H1 (cell line): ENCODE measurements at places on chromosomes 11 and 22. TPM values are rescaled to one million over a fixed set of nuclear protein-coding genes. Genes with fewer than 3 reads are reported as not detected.

DNA sequence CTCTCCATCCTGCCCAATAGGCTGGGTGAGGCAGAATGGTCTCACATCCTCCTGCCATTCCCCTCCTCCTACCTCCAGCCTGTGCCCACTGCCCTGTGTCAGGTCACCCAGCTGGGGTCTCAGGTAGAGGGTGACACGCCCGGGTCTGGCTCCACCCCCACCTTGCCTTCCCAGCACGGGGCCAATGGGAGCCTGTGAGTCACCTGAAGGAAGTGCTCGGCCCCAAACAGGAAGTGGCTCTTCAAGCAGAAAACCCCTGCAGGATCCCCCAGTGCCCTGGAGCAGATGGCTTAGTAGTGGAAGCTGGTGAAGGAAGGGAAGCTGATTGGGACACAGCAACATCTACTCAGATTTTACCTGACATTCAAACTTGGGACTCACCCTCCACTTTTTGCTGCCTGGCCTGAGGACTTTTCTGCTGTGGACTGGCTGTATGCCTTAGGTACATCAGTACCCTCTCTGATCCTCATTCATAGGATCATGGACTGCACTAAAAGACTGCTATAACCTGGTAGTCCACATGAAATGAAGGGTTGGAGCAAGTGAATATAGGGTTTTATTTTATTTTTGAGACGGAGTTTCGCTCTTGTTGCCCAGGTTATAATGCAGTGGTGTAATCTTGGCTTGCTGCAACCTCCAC, 33.4 kb downstream of the GDPD5 start:
- no peak overlapping the region for H3K27ac ChIP-seq
- H3K36me3 ChIP-seq, result no peaks in the 10 kb centered on the region
- no peak overlapping the region for H3K4me3 ChIP-seq
- peak; percentile 21 for DNase-seq

DNA sequence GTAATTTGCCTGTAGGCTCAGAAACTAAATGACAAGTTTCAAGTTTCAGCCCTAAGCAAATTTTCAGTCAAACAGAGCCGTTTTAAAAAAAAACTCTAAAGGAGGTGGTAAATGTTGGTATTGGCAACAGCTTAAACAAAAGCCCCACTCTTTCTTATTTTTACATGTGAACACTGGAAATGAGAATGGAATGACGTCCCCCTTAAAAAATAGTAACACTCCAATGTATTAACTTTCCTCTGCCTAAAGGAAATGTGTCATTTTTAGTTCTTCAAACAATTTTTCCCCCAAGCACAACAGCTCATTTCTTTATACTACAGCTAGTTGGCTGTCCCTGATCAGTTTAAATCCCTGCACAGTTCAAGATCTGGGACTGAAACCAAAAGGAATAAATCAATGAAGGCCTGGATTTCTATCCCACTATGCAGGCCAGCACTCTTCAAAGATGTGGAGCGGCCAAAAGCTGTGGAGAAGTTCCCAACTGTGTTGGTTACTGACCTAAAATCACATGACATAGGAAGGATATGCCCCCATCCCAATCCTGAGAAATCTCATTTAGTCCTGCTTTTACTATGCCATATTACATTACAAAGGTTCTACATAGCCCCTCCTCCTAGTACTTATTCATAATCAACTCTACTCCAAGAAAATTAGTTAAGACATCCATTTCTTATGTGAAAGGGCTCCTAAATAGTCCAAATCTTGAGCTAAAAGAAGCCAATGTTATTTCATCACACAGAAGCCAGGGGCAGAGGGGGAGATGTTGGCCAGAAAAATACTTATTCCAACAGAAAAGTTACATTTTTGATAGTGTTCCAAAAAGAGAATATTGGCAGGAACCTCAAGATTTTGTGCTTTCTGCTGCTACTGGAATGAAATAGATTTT, 95.9 kb downstream of the CADM1 start:
- DNase-seq, result no peak
- peaks cover 10% of the 10 kb centered on the region; the same call in 1 of the 2 replicates for H3K4me1 ChIP-seq
- no peak overlapping the region for H3K4me3 ChIP-seq
- H3K36me3 ChIP-seq, result no peaks in the 10 kb centered on the region
- no peaks in the 10 kb centered on the region for H3K27me3 ChIP-seq
- H3K27ac ChIP-seq, result no peak overlapping the region

- H3K4me3 ChIP-seq, result no peak overlapping the region
- H3K4me1 ChIP-seq, result no peaks in the 10 kb centered on the region
- no peak for DNase-seq
- no peak overlapping the region for H3K27ac ChIP-seq
- H3K36me3 ChIP-seq, result no peaks in the 10 kb centered on the region; the same call in 1 of the 2 replicates
- H3K27me3 ChIP-seq, result no peaks in the 10 kb centered on the region
These were observed 98.3 kb upstream of the CHRM4 start for GRCh38 chr11:46489656-46490560.

DNA sequence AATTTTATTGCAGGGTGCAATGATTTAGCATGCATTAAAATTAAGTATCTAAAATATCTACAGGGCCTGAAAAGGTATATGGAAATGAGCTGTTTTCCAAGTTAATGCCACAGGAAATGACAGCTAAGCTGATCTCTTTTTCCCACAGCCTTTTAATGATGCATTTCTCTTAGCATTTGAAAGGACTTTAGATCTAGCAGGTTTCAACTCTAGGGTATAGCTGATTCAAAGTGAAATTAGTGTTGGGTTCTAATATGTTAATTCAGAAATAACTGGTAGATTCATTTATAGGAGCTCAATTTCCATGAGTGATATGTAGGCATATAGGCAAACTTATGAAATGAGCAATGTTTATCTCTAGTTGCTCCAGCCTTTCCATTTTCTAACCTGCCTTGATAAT, 274.2 kb downstream of the CASP12 start:
- no peaks in the 10 kb centered on the region for H3K36me3 ChIP-seq
- H3K27ac ChIP-seq, result no peak overlapping the region
- no peaks in the 10 kb centered on the region for H3K27me3 ChIP-seq
- H3K4me3 ChIP-seq, result 0 out of 2 replicates have a peak overlapping the region, but pooled peaks have one; percentile 19
- no peaks in the 10 kb centered on the region; the same call in 1 of the 2 replicates for H3K4me1 ChIP-seq

GRCh38 chr11:74641905-74642304, 49.5 kb downstream of the POLD3 start:
- H3K4me3 ChIP-seq, result no peak overlapping the region
- DNase-seq, result no peak
- no peak overlapping the region for H3K27ac ChIP-seq
- peaks cover 4% of the 10 kb centered on the region for H3K4me1 ChIP-seq

DNA sequence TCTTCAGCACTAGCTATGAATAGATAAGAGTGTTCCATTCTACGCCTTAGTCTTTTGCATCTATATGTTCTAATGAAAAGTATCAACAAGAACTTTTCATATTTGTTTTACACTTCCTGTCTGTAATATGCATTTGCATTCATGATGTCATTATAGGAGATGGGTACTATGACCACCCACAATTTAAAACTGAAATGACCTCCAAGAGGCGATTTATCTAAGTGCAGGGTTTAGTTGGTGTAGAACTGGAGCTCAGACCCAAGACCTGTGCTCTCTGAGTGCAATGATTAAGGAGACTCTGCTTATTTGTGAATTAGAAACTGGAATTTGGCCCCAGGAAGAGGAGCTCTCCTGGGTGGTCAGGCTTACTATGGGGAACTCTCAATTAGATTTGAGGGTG, 289.1 kb downstream of the ETS1 start:
- peaks cover 1% of the 10 kb centered on the region for H3K27me3 ChIP-seq
- H3K4me1 ChIP-seq, result no peaks in the 10 kb centered on the region
- H3K4me3 ChIP-seq, result no peak overlapping the region
- no peak for DNase-seq

- no peaks in the 10 kb centered on the region for H3K36me3 ChIP-seq
- H3K27me3 ChIP-seq, result no peaks in the 10 kb centered on the region
- no peak for DNase-seq
- H3K4me3 ChIP-seq, result no peak overlapping the region
These were observed 14.7 kb upstream of the IFT27 start for GRCh38 chr22:36790648-36791047.

- peak; percentile 61 for DNase-seq
These were observed 109.7 kb downstream of the WNT7B start for GRCh38 chr22:45867118-45867905.

- H3K27ac ChIP-seq, result no peak overlapping the region
- no peak for DNase-seq
- no peaks in the 10 kb centered on the region for H3K27me3 ChIP-seq
- H3K4me1 ChIP-seq, result no peaks in the 10 kb centered on the region; the same call in 1 of the 2 replicates
These were observed 60.1 kb downstream of the ARFGAP3 start for GRCh38 chr22:42797011-42797410.

The PRRG4 gene
- total RNA-seq, result 1.3 and 1.7 TPM in 2 replicates

GRCh38 chr11:9982127-9982795, 311.8 kb downstream of the SBF2 start:
- peaks cover 5% of the 10 kb centered on the region for H3K4me1 ChIP-seq
- no peaks in the 10 kb centered on the region for H3K36me3 ChIP-seq
- no peak overlapping the region for H3K27ac ChIP-seq
- no peak for DNase-seq
- H3K4me3 ChIP-seq, result no peak overlapping the region

GRCh38 chr11:1505480-1505879, 18.9 kb upstream of the MOB2 start:
- H3K4me3 ChIP-seq, result no peak overlapping the region
- DNase-seq, result no peak

- no peaks in the 10 kb centered on the region for H3K36me3 ChIP-seq
- no peak overlapping the region for H3K27ac ChIP-seq
- peaks cover 56% of the 10 kb centered on the region for H3K27me3 ChIP-seq
- peaks cover 42% of the 10 kb centered on the region for H3K4me1 ChIP-seq
- H3K4me3 ChIP-seq, result no peak overlapping the region
These were observed 2.1 kb upstream of the AHNAK start for GRCh38 chr11:62548545-62549335.

The UPK3A gene
- 0.35 TPM in 1 of 2 replicates, not detected in the other for total RNA-seq

The BATF2 gene
- 1.4 and 2.0 TPM in 2 replicates for total RNA-seq

DNA sequence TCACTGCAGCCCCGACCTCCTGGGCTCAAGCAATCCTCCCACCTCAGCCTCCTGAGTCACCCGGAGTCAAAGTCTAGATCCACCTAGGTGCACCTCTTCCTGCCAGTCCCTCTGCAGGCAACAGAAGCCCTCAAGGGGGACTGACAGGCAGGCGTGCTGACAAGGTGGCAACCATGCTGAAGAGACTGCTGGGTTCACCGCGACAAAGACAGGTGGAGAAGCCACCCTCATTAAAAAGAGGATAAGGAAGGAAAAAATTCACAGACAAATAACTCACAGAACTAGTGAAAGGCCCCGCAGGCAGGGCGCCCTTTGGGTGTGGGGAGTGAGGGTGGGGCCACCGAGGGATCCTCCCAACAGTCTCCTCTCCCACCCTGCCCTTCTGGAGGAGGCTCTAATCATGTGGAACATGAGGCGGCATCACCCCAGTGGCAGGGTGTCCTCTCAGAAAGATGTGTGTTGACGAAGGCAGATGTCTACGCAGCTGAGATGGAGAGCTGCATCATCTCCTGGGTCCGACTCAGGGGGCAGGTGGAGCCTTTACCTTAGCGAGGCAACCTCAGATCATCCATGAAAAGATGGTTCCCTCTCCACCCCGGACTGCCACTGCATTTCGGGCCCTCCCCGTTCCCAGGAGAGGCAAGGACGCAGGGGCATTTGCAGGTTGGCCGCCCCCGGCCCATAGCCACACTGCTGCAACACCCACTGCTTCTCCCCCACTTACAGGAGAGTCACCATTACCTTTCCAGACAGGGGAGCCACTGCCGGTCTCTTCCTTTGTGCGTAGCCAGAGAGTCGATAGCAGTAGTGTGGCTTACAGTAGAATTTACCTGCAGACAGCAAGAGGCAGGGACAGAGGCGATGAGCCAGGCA, 91.2 kb upstream of the BID start:
- H3K27ac ChIP-seq, result no peak overlapping the region
- no peak for DNase-seq
- no peaks in the 10 kb centered on the region for H3K36me3 ChIP-seq
- no peaks in the 10 kb centered on the region for H3K27me3 ChIP-seq

The GRAP2 gene
- total RNA-seq, result not detected in 2 replicates

GRCh38 chr11:60221692-60222091, 21.2 kb downstream of the MS4A4E start:
- H3K4me3 ChIP-seq, result no peak overlapping the region
- H3K27ac ChIP-seq, result no peak overlapping the region
- H3K36me3 ChIP-seq, result no peaks in the 10 kb centered on the region
- no peak for DNase-seq

The MUC5AC gene
- not detected in 2 replicates for total RNA-seq

DNA sequence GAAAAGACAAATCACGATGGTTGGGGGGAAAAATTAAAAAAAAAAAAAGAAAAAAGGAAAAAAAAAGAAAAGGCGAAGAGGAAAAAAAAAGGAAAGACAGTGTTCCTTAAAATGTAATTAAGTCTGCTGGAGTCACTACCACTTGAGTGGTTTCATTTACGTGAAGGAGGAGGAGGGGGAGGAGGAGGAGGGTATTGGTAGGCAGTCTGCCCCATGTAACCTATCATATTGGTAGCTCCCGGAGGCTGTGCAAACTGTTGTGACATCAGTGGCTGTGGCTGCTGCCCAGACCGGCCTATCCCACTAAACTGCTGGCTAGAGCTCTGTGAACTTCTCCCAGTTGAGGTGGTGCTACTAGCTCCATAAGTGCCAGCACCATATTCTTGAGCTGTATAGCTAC, 17.9 kb downstream of the KDELR3 start:
- no peaks in the 10 kb centered on the region for H3K4me1 ChIP-seq
- DNase-seq, result no peak
- H3K27me3 ChIP-seq, result no peaks in the 10 kb centered on the region
- peaks cover 80% of the 10 kb centered on the region for H3K36me3 ChIP-seq
- no peak overlapping the region for H3K4me3 ChIP-seq
- H3K27ac ChIP-seq, result no peak overlapping the region

GRCh38 chr11:12478743-12479142, 101.4 kb downstream of the PARVA start:
- peaks cover 2% of the 10 kb centered on the region; the same call in 1 of the 2 replicates for H3K4me1 ChIP-seq
- no peak overlapping the region for H3K4me3 ChIP-seq
- no peak overlapping the region for H3K27ac ChIP-seq
- no peaks in the 10 kb centered on the region for H3K36me3 ChIP-seq

DNA sequence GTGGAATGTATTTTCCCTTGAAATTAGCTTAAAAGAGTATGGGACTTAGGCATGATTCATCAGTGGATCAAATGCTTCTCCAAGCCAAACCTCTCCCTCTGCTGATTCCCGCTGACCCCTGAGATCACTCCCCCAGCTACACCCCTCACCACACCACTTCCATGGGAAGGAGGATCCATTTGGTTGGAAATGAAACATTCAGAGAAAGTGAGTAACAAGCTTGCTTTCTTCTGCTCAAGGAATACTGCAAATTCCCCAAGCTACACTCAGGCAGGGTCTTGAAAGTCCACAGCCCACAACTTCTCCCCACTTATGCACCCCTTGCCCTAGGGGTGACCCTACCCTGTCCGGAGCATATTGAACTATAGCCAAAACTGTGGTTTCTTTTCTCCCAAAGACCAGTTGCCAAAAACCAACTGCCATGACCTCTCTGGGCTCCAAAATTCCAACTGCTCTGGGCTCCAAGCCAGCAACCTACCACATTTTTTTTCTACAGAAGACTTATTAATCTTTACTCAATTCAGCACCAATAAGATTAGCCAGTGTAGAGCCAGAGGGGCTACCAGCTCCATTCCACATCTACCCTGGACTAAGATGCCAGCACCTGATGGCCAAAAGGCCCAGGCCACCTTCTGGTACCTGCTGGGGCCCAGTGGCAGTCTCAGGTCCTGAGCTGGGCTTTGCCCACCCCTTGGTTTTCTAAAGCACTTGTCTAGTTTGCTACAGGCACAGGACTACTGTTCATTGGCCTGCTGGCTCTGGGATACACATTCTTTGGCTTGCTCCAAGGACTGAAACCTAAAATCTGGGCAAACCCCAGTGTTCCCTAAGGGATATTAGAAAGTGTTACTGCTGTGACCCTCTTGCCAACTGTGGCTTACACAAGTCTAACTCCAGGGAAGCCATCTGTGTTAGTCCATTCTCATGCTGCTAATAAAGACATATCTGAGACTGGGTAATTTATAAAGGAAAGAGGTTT, 101.1 kb downstream of the MICAL3 start:
- H3K27me3 ChIP-seq, result no peaks in the 10 kb centered on the region
- H3K4me1 ChIP-seq, result peaks cover 22% of the 10 kb centered on the region
- no peak overlapping the region for H3K27ac ChIP-seq
- H3K36me3 ChIP-seq, result no peaks in the 10 kb centered on the region
